Lung (tissue), 17 donors: ENCODE measurements at places on chromosomes 1 and 21. TPM values are rescaled to one million over a fixed set of nuclear protein-coding genes. Genes with fewer than 3 reads are reported as not detected.

GRCh38 chr1:226725897-226726267, 13.2 kb downstream of the ITPKB start:
- no peak for DNase-seq

- DNase-seq = no peak
Observed at GRCh38 chr1:171916315-171916771, 75.0 kb downstream of the DNM3 start.

DNA sequence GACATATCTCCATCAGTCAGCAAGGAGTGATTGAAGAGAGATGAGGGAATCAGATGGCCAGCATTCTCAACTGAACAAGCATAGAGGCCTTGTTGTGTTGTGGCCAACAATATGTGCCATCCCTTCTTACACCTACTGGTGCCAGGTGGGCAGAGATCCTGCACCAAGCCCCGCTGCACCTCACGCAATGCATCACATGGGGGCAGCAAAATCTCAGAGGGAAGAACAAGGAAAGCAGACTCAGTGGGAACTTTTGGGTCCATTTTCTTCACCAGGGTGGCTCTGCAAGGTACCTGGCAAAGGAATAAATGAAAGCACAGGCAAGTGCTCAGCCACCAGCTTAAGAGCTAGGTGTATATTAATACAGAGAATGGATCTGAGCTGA, 33.2 kb downstream of the HSD3B2 start:
- no peak for DNase-seq

DNA sequence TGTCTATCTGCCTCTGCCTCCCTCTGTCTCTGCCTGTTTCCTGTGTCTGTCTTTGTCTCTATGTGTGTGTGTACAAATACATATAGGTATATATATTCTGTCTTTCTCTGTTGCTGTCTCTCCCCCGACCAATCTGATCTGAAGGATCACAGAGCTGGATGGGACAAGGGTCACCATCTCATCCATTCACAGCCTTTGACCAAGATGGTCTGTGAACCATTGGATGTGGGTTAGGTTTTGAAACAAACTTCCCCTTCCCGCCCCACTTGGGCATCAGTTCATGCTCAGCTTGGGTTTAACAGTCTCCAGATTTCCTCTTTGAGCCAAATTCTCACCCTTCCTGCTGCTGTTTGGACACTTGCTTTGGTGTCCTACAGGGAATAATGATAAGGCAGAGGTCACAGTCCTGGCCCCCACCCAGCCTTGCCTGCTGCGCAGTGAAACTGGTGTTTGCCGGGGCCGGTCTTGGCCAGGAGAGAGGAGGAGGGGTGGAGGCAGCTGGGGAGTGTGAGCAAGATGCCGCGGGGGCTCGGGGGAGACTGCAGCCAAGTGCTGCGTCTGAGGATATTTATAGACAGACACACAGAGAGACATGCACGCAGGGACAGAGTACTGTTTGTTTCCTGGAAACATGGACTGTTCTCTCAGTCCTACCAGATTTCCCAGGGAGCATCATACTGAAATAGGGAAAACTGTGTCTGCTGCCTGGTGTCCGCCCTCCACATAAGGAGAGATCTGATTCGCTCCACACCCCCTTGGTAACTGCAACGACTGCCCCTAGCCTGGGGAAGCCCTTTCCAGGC, 27.0 kb upstream of the BTG2 start:
- peak; percentile 89 for DNase-seq

GRCh38 chr1:87963556-87963955, 634.9 kb downstream of the LMO4 start:
- no peak for DNase-seq

DNA sequence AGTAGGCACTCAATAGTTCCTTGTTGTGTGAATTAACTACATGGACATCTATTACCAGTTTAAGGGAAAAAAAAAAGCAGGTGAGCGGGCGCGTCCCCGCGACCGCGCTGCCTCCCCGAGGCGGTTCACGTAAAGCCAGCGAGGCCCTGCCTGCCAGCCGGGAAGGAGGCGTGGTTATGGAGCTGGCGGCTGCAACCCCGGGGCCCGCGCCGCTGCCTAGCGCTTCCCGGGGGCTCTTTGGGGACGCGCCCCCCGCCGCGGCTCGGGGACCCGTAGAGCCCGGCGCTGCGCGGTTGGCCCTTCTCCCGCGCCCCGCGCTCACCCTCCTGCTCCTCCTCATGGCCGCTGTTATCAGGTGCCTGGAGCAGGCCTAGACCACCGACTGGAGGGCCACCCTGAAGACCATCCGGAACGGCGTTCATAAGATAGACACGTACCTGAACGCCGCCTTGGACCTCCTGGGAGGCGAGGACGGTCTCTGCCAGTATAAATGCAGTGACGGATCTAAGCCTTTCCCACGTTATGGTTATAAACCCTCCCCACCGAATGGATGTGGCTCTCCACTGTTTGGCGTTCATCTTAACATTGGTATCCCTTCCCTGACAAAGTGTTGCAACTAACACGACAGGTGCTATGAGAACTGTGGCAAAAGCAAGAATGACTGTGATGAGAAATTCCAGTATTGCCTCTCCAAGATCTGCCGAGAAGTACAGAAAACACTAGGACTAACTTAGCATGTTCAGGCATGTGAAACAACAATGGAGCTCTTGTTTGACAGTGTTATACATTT, 2.6 kb upstream of the CC2D1B start:
- DNase-seq = peak; percentile 64

- no peak for DNase-seq
Observed at GRCh38 chr1:217456261-217456660, 174.6 kb downstream of the GPATCH2 start.

DNA sequence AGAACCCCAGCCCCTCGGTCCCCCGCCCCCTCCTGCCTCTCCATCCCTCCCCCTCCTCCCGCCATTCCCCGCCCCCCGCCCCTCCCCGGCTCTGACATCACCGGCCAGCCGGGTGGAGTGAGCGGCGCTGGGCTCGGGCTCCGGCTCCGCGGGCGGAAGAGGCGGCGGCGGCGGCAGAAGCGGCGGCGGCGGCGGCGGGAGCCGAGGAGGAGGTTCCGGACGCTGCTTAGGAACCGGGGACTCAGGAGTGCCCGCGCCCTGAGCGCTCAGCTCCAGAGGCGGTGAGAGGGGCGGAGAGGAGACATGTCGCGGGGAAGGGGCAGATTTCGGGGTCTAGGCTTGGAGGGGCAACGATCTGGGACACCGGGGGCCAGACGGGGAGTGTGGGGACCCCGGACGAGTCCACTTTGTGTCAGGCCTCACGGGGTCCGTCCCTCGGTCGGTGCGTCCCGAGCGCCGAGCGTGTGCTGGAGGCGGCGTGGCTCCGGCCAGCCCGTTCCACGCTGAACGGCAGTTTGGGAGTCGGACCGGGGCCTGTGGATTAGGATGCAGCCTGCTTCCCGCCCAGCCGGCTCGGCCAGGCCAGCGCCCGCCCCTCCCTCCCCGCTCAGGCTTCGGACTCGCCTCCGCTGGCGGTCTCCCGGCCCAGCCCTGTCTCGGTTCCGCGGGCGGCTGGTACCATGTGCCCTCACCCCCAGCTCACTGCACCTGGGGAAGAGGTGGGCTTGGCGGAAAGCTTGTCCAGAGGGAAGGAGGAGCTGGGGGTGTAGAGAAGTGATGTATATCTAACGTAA, at the start of gene PEA15:
Gene PEA15 (plus strand): TSS at position 143 of the 794 bp plus-strand sequence. CDS start 6,161 bp downstream, outside the sequence.
- DNase-seq = peak; percentile 84

DNA sequence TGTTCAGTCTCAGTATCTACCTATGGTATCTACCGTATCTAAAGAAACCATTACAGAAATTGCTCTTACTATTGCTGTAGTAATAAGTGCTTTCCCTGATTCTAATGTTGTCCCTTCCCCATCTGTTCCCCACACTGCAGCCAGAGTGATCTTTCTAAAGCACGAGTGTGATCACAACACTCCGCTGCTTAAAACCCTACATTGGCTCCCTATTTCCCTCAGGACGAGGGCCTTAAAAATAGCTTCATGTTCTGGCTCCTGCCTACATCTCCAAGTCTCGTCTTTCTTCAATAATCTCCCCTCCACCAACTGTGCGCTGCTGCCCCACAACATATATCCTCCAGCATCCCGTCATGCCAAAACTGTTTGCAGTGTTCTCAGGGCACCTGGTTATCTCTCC, 150.6 kb downstream of the SDCCAG8 start:
- no peak for DNase-seq

- DNase-seq = no peak
Observed at GRCh38 chr1:46448109-46448911, 41.3 kb upstream of the DMBX1 start.

GRCh38 chr1:147620543-147620942, 49.8 kb downstream of the ACP6 start:
- no peak for DNase-seq

- DNase-seq = no peak
Observed at GRCh38 chr21:42079939-42080787, 9.0 kb downstream of the UMODL1 start.

DNA sequence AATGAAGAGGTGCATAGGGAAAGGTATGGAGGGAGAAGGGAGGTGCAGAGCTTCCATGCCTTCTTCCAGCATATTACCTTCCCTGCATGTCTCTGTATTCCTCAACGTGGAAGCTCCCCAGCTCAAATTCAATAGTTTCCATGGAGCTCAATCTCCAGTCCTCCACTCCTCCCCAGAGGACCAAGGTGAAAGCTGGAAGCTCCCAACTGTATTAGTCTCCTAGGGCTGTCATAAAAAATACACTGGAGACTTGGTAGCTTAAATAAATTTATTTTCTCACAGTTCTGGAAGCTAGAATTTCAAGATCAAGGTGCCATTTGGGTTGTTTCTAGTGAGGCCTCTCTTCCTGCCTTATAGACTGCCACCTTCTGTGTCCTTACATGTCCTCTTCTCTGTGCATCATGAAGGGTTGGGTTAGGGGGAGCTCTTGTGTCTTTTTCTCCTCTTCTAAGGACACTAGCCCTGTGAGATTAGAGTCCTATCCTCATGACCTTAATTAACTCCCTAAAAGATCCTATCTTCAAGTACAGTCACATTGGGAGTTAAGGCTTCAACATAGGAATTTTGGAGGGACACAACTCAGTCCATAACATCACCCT, 21.9 kb upstream of the RABGGTB start:
- no peak for DNase-seq

- DNase-seq = no peak
Observed at GRCh38 chr1:53946252-53947171, at the start of gene LRRC42. TSS of gene LRRC42 (plus strand) at chr1:53946350. CDS start at chr1:53952000, 5,650 bp downstream.

DNA sequence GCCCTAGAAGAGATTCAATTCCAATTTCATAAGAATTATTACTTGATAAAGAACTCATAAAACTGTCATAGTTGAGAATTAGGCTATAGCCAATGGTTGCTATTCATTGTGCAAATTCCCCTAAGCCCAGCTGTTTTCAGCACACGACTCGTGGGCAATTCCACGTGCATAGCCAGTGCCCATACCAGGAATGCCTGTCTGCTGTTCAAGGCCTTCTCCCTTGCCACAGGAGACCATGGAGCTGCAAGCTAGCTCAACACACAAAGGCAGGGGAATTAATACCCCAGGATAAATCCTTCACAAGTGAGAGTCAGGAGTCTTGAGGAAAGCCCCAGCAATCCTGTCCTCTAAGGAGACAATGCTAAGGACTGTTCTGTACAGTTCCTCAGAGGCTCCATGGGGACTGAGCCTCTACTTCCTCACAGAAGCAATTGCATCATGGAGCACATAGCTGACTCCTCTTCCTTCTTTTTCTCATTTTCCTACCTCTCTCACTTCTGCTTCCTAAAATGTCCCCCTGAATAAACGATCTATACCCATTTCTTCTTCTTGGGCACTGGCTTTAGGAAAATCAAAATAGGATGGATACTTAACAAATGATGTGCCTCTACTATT, 19.1 kb upstream of the CHRM3 start:
- DNase-seq = no peak

- peak; percentile 43 for DNase-seq
Observed at GRCh38 chr1:16922885-16923431, 1.2 kb downstream of the CROCC start.

- DNase-seq = peak; percentile 95
Observed at GRCh38 chr1:35369922-35370671, 101.6 kb downstream of the ZMYM4 start.

DNA sequence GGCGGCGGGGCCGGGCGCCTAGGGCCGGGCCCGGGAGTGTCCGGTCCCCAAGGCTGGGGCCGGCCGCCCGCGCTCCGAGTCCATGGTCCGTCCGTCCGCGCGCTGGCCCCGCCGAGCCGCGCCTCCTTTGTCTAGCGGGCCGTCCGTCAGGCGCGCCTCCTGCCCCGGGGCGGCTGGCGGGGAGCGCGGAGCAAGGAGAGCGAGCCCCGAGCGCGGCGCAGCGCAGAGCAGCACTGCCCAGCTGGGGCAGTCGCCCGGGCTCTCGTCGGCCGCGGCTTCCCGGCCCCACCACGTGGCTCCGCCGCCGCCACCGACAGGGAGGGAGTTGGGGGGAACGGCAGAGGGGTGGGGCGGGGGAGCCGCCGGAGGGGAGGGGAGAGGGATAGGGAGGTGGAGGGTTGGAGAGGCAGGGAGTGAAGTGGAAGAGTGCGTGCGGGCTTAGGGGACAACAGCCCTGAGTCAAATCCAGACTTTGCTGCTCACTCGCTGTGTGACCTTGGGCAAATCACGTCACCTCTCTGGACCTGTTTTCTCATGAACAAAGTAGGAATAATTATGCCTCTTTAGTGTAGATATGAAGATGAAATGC, at the start of gene NKAIN1:
Gene NKAIN1 (minus strand): TSS at position 235 of the 589 bp plus-strand sequence. CDS start 340 bp downstream, outside the sequence.
- peak; percentile 35 for DNase-seq

DNA sequence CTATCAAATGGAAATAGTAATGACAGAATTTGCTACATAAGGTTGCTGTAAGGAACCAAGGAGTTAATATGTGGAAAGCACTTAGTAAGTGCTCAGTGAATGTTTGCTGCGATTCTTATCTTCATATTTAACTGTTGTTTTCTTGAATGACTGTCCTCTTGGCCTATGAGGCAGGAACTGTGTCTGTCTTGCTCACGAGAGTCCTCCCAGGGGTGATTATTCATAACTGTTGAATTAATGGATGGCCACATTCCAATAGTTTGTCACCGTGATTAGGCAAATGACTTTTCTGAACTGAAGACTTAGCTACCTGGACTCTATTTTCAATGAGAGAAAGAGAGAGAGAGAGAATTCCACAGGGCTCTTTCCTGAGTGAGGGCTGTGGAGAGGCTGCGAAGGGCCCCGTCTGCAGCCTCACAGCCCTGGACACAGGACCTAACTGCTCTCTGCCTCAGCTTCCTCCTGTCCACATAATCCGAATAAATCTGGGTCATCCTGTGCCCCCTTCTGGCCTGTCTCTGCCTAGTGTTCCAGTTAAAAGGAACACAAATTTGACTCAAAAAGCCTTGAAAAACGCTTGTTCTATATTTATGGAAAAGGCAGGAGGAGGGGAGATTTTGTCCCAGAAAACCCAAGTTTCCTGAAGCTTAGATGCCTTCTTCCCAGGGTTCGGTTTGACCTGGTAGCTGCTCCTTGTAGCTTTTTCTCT, 8.5 kb downstream of the EDN2 start:
- no peak for DNase-seq

GRCh38 chr1:109350655-109351054, 43.8 kb upstream of the MYBPHL start:
- no peak for DNase-seq

The DYNLT4 gene
- total RNA-seq = 13.0 TPM

The HSF2BP gene
- 0.71 TPM for total RNA-seq

The LCE3E gene
- not detected for total RNA-seq

The FAM229A gene
- total RNA-seq = 7.0 TPM

The CTTNBP2NL gene
- 23.8 TPM for total RNA-seq

The C8B gene
- 2.8 TPM for total RNA-seq

The PRXL2B gene
- total RNA-seq = 39.8 TPM

The KRTAP13-4 gene
- total RNA-seq = not detected

The TMEM183A gene
- 63.9 TPM for total RNA-seq
